Endothelial cell (in vitro differentiated cells): ENCODE measurements at places on chromosomes 13 and 19. TPM values are rescaled to one million over a fixed set of nuclear protein-coding genes. Genes with fewer than 3 reads are reported as not detected.

DNA sequence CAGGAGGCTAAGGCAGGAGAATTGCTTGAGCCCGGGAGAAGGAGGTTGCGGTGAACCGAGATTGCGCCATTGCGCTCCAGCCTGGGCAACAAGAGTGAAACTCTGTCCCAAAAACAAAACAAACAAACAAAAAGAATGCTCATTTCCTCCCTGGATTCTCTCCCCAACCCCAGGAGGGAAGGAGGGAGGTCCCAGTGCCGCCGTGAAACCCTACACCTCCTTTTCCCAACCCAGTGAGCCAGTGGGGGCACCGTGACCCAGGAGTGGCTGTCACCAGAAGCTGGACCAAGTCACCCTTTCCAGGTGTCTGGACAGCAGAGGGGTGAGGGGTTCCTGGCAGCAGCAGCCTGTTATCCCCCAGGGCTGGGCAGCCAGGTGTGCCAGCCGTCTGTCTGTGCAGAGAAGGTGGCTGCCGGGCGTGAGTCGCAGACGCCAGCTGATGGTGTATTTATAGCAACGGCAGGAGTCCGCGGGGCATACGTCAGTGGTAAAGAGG, 23.5 kb downstream of the NFIC start:
- H3K4me1 ChIP-seq, result no peaks in the 10 kb centered on the region
- H3K27me3 ChIP-seq, result no peaks in the 10 kb centered on the region
- H3K27ac ChIP-seq, result no peak overlapping the region
- H3K4me3 ChIP-seq, result no peak overlapping the region
- no peaks in the 10 kb centered on the region for H3K36me3 ChIP-seq
- DNase-seq, result no peak

- no peaks in the 10 kb centered on the region for H3K4me1 ChIP-seq
- no peak overlapping the region for H3K4me3 ChIP-seq
- H3K27me3 ChIP-seq, result peaks cover 2% of the 10 kb centered on the region
Measured at GRCh38 chr19:53647350-53647749, 15.6 kb downstream of the DPRX start.

Gene CGB8
- total RNA-seq, result not detected

GRCh38 chr13:113489549-113490495, 689 bp downstream of the DCUN1D2 start:
- DNase-seq, result peak; percentile 44
- peak overlapping the region; percentile 62 for H3K27ac ChIP-seq
- peak overlapping the region; percentile 96 for H3K4me3 ChIP-seq
- H3K4me1 ChIP-seq, result peaks cover 28% of the 10 kb centered on the region
- peaks cover 9% of the 10 kb centered on the region for H3K36me3 ChIP-seq

DNA sequence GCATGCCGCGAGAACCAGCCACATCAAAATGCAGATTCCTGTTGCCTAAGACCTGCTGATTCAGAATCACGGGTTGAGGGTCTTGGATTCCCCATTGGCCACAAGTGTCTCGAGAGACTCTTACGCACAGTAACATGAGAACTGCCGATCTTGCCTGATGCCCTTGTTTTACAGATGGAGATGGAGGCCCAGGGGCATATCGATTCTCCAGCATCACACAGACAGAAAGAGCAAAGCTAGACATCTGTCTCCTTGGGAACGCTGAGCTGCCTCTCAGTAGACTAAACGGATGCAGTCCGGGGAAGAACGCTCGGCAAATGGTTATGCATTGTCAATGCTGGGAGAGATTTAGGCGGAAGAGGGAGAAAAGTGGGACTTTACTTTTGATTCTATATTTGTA, 5.4 kb downstream of the NLRP12 start:
- H3K4me3 ChIP-seq, result no peak overlapping the region
- H3K36me3 ChIP-seq, result no peaks in the 10 kb centered on the region
- H3K27me3 ChIP-seq, result no peaks in the 10 kb centered on the region
- H3K27ac ChIP-seq, result no peak overlapping the region
- peaks cover under 1% of the 10 kb centered on the region for H3K4me1 ChIP-seq

DNA sequence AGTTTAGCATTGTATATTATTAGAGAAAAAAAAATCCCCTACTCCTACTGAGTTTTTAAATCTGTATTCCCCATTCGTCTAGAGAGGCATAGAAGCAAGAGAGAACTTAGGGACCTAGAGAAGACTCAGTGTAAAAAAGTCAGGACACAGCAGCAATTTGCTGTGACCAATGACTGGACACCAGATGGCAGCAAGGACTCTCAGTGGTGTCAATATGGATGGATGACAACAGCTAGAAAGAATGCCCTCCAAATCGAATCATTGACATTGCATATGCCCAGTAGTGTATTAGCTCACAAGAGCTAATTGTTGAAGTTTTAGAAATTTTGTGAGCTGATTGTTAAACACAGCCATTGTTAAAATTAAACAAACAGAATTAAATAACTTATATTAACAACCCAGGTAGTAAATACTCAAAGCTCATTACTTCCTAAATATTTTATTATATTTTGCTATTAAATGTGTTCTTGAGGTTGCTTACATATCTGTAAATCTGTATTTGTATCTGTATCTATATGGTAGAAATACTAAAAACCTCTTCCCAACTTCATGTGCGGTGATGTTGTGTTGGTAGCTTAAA, 43.9 kb downstream of the SIAH3 start:
- H3K27me3 ChIP-seq, result no peaks in the 10 kb centered on the region
- peak; percentile 55 for DNase-seq
- no peak overlapping the region for H3K4me3 ChIP-seq
- no peak overlapping the region for H3K27ac ChIP-seq
- peaks cover 9% of the 10 kb centered on the region for H3K4me1 ChIP-seq

- peaks cover 17% of the 10 kb centered on the region for H3K4me1 ChIP-seq
- H3K4me3 ChIP-seq, result no peak overlapping the region
- DNase-seq, result peak; percentile 71
- no peak overlapping the region for H3K27ac ChIP-seq
Measured at GRCh38 chr19:35044317-35045117, 3.0 kb downstream of the HPN start.

Gene STXBP2
- total RNA-seq, result 42.2 TPM

DNA sequence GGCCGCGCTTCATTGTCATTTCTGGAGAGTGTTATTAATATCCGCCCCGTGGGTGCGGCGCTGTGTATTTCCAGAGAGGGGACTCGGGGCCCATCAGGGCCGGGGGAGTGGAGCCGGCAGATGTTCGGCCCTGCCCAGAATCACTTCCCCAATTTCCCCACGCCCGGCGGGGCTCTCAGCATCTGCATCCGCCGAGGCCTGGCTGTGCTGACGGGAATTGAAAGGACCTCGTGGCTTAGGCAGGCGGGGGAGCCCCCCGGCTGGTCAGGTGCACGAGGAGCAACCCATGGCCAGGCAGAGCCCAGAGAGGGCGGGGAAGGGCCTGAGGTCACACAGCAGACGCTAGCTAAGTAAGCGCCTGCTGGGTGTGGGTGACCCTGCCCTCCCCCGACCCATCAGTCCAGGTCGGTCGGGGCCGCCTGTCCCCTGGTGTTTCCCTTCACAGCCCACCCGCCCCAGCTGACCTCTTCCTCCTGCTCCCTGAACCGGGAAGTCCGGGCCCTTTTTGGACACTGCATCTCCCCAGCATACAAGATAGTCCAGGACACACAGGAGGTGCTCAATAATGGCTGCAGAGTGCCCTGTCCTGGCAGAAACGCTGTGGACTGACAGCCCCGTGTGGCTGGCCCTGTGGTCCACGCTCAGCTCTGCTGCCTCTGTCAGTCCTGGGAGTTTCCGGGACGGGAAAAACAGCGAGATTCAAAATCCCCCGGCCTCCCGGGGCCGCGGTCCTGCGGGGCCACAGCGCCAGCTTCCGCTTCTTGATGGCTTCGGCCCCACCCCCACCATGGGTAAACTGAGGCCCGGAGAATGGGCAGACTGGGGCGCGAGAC, 22.1 kb downstream of the ARID3A start:
- H3K27me3 ChIP-seq, result peaks cover 3% of the 10 kb centered on the region
- DNase-seq, result no peak
- H3K27ac ChIP-seq, result no peak overlapping the region
- H3K4me1 ChIP-seq, result no peaks in the 10 kb centered on the region

- no peak for DNase-seq
- H3K36me3 ChIP-seq, result no peaks in the 10 kb centered on the region
- peaks cover 4% of the 10 kb centered on the region for H3K27me3 ChIP-seq
Measured at GRCh38 chr13:32897296-32897695, 118.9 kb upstream of the KL start.

GRCh38 chr13:41179593-41180250, 14.6 kb downstream of the KBTBD7 start:
- no peak overlapping the region for H3K27ac ChIP-seq
- H3K36me3 ChIP-seq, result peaks cover 10% of the 10 kb centered on the region
- no peak overlapping the region for H3K4me3 ChIP-seq
- no peaks in the 10 kb centered on the region for H3K4me1 ChIP-seq

DNA sequence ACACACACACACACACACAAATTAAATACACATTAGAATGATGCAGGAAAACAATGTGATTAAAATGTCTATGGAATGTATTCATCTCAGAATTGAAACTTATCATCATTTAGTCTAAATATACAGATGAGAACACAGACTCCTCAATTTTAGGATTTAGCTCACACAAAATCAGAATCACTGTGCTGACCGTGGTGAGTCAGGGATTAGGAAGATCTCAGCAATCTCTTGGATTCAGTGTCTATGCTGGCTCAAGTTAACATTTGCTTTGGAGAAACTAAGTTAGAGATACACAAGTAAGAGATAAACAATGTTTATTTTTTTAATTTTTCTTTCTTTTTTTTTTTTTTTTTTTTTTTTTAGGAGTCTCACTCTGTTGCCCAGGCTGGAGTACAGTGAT, 323.6 kb downstream of the KLF12 start:
- H3K4me1 ChIP-seq, result peaks cover 13% of the 10 kb centered on the region
- H3K4me3 ChIP-seq, result no peak overlapping the region
- no peak for DNase-seq
- no peaks in the 10 kb centered on the region for H3K27me3 ChIP-seq
- no peak overlapping the region for H3K27ac ChIP-seq

DNA sequence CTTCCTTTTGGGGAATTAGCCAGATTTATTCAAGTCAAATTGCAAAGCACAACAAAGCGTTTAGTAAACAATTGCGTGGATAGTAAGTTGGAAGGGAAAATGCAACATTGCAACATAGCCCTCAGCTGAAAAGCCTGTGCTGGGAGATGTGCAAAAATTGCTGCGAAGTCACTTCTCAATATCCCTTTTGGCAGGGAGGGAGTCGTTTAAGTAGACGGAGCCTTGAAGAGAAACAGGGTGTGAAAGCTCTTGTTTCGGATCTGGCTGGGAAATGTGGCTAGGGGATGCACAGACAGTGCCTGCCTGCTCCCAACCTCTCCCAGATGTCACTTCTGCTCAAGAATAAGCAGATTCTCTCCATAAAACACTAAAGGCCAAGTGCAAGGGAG, 56.8 kb downstream of the SLC7A1 start:
- H3K27ac ChIP-seq, result no peak overlapping the region
- DNase-seq, result no peak
- H3K4me3 ChIP-seq, result no peak overlapping the region
- peaks cover 35% of the 10 kb centered on the region for H3K4me1 ChIP-seq
- H3K36me3 ChIP-seq, result peaks cover 2% of the 10 kb centered on the region

Gene COX7A1
- total RNA-seq, result 5.2 TPM

- H3K4me1 ChIP-seq, result peaks cover 80% of the 10 kb centered on the region
- DNase-seq, result no peak
- H3K4me3 ChIP-seq, result peak overlapping the region; percentile 77
- H3K27me3 ChIP-seq, result peaks cover 22% of the 10 kb centered on the region
- peaks cover 68% of the 10 kb centered on the region for H3K36me3 ChIP-seq
Measured at GRCh38 chr13:110312339-110313031, 5.4 kb downstream of the COL4A2 start.

DNA sequence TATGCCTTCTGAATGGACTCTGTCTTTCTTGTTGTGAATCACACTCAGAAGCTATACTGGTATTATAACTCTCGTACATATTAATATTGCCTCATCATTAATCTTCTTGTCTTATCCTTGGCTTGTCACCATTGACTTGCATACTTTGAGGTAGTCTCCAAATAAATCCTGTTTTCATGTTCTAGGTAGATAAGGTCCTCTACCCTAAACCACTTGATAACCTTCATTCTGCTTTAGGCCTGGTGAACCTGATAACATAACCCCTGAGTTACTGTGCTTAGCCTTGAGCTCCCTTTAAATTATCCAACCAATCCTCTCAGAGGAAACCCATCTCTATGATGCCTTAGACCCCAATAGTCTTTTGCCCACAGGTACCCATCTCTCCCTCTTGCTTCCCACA, 1162.3 kb downstream of the SLITRK1 start:
- no peak overlapping the region for H3K4me3 ChIP-seq
- no peaks in the 10 kb centered on the region for H3K4me1 ChIP-seq
- no peak overlapping the region for H3K27ac ChIP-seq
- H3K27me3 ChIP-seq, result no peaks in the 10 kb centered on the region
- DNase-seq, result no peak

Gene TNFSF9
- 3.0 TPM for total RNA-seq

- H3K27me3 ChIP-seq, result peaks cover 1% of the 10 kb centered on the region
- no peaks in the 10 kb centered on the region for H3K36me3 ChIP-seq
- DNase-seq, result no peak
- no peak overlapping the region for H3K4me3 ChIP-seq
- H3K4me1 ChIP-seq, result no peaks in the 10 kb centered on the region
Measured at GRCh38 chr13:30299786-30300185, 7.6 kb downstream of the KATNAL1 start.

DNA sequence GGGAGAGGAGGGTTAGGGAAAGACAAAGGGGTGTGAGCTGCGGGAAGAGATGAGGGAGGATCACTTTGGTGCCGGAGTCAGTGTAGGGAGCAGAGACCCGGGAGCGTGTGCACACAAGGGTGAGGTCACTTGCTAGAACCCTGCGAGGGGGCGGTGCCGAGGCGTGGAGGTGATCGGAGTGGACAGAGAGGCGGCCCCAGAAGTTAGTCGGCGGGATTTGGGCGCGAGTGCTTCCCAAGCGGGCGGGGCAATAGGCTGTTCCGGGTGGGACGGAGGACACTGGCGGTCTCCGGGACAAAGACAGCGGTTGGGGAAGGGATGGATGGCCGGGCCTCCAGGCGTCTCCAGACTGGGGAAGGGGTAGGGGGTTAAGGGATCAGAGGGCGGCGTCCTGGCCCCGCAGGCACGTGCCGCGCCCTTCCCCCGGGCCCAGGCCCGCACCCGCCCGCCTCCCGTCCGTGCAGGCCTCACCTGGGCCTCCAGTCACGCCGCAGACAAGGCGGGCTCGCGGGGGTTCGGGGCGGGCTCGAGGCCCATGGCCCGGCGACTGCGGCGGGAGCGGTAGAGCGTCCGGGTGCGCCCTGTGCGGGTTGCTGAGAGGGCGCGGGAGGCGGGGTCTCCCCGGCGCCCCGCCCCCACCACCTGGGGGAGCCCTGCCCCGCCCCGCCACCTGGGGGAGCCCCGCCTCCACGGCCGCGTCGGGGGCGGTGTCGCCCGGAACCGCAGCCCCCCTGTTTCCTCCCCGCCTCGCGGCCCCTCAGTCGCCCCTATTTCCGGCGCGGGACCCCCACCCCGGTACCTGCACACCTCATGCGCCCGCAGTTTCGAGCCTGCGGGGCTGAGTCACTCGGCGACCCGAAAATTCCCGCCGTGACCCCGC, at the start of gene LPAR2:
TSS of gene LPAR2 (minus strand) at position 600 of the 880 bp plus-strand sequence. CDS start 945 bp downstream, outside the sequence.
- peaks cover 5% of the 10 kb centered on the region for H3K4me1 ChIP-seq
- peak within 1 kb of the TSS; percentile 92 for H3K4me3 ChIP-seq
- peaks cover 17% of the 10 kb centered on the region for H3K36me3 ChIP-seq
- peak within 1 kb of the TSS; percentile 72 for H3K27ac ChIP-seq

GRCh38 chr19:16896146-16897028, 7.6 kb downstream of the F2RL3 start:
- peaks cover 10% of the 10 kb centered on the region for H3K27me3 ChIP-seq
- H3K4me3 ChIP-seq, result peak overlapping the region; percentile 67
- H3K27ac ChIP-seq, result no peak overlapping the region
- DNase-seq, result peak; percentile 28
- H3K36me3 ChIP-seq, result no peaks in the 10 kb centered on the region

Gene NCR1
- total RNA-seq, result not detected

Gene MEDAG
- 0.77 TPM for total RNA-seq

GRCh38 chr19:46515879-46516350, 20.2 kb upstream of the PNMA8B start:
- no peak for DNase-seq
- H3K4me3 ChIP-seq, result no peak overlapping the region
- H3K27ac ChIP-seq, result no peak overlapping the region
